ENCODE measurements at places on chromosomes 3 and 15.
A peak's percentile ranks its signal among the peaks of the same experiment; 100 is the strongest.

- no peak for DNase-seq
These were observed 891.9 kb downstream of the PLOD2 start for GRCh38 chr3:145269106-145269505.

DNA sequence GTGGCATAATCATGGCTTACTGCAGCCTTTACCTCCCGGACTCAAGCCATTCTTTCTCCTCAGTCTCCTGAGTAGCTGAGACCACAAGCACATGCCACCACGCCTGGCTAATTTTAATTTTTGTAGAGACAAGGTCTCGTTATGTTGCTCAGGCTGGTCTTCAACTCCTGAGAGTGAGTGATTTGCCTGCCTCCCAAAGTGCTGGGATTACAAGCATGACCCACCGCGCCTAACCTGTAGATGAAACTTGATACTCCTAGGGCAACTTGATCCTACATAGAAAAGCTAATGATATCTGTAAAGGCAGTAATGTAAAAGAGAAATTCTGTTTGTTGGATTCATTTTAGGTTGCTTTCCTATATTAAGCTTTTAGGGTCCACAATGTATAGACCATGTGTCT is 391.9 kb upstream of the THRB start:
- no peak for DNase-seq

DNA sequence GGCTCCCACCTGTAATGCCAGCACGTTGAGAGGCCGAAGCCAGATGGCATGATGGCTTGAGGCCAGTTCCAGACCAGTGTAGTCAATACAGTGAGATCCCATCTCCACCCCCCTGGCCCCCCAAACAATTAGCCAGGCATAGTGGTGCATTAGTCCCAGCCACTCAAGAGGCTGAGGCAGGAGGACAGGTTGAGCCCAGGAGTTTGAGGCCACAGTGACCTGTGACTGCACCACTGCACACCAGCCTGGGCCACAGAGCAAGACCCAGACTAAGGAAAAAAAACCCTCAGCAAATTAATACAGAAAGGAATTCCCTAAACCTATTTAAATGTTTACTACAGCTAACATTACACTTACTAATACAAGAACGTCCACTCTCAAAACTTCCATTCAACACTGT is 424.6 kb downstream of the SHQ1 start:
- DNase-seq: no peak

GRCh38 chr3:13559764-13560525 is 11.0 kb downstream of the FBLN2 start:
- DNase-seq: no peak

- peak; percentile 54 for DNase-seq
These were observed 55.6 kb downstream of the CYP11A1 start for GRCh38 chr15:74311734-74312444.

GRCh38 chr3:143188881-143189280 is 69.3 kb downstream of the CHST2 start:
- no peak for DNase-seq

GRCh38 chr3:52228751-52229291 is 3.4 kb upstream of the TLR9 start:
- no peak for DNase-seq

DNA sequence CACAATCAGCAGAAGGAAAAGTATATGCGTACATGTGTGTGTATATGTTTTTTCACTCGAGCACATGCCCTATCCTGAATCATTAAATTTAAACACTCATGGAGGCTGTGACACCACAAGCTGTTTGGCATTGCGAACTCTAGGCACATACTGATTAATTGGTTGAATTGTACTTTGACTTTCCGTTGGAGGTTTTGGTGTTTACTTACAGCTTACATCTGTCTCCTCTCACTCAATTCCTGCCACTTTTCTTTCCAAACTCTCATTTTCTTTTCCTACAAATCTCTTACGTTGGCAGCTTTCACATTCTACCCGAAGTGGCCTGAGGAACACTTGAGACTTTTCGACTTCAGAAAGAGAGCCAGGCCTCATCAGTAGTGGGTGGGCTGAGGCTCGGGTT is 434.1 kb upstream of the SEMA6D start:
- no peak for DNase-seq

DNA sequence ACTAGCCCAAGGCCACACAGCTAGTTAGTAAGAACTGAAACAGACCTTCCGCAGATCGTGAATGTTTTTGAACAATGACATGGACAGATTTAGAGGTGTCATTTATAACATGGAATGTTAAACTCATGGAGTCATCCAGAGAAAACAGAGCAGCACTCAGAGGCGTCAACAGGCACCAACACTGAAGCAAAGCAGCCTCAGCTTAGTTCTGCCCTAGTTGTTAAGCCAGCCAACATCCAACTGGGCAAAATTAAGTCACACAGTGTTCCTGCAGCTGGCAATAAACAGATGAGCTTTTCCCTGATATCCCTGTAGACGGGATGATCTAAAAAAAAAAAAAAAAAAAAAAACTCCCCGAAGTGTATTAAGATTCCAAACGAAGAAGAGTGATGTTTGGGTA is 13.6 kb downstream of the DCLK3 start:
- DNase-seq: no peak

DNA sequence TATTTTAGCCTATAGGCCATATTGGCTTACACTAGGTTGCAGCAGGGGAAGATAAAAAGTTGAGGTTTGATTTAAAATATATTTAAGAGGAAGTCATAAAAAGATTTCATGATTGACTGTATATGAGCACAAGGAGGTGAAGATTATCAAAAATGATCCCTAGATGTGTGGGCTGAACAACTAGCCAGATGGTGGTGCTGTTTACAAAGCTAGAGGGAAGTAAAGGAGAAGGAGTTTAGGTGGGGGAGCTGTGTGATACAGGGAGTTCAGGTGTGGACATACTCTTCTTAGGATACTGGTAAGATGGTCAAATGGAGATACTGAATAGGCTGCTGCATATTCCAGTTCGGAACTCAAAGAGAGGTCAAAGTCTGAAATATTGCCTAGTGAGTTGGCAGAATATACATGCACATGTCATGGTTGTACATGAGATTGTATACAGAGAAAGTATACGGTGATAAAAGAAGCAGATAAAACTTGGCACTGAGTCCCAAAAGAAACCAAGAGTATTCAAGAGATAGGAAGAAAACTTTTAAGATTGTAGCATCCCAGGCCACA is 727.8 kb downstream of the NLGN1 start:
- DNase-seq: peak; percentile 42

GRCh38 chr3:32912046-32912445 is 39.4 kb upstream of the CCR4 start:
- DNase-seq: no peak

DNA sequence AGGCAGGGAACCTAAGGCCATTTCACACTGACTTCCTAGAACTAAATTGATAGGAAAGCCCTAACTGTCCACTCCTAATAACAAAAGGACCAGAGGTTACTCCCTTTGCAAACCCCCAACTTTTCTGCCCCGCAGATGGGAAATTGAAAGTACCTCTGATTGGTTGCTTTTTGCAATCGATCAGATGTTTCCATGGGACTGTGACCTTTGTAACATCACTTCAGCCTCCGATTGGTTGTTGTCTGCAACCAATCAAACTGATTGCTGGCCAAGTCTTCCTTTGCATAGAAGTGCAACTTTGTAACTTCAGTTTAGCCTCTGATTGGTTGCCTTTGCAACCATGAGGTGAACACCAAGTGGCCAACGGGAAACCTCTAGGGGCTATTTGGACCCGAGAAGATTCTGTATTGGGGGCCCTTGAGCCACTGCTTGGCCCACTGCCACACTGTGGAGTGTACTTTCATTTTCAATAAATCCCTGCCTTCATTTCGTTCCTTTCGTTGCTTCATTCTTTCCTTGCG is 11.3 kb upstream of the KNL1 start:
- peak; percentile 44 for DNase-seq

DNA sequence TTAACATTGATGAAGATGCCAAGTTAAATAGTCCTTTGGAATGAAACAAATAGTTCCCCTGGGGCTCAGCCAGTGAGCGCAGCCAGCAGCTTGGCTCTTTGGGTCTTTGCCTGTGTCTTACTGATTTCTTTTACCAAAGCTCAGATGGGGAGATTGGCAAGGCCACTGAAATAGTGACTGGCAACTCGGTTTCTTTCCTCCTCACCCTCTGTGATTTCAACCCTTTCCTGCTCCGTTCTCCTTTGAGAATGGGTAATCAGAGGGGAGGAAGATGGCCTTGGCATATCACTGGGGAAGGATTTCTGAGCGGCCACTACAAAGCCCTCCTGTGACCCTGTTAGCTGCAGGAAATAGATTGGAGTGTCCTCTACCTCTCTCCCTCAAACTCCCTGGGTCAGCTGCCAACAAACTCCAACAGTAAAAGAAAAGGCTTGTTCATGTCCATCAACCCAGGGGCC is 337.1 kb upstream of the LRRFIP2 start:
- no peak for DNase-seq

DNA sequence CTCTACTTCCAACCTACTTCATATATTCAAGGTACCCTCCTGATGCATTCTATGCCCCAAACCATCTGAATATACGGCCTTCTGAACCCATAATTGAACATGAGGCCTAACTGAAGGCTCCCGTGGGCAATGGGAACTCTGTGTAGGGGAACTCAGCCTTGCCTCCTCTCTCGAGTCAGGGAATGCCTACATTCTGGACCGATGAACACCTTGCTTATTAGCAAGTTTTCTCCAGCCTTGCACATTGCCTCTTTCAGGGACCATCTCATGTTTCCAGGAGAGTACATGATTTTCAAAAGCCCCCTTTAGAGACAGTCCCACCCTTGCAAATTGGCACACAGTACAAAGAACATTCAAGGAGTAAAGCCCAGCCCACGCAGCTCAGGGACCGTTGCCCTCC is 26.3 kb upstream of the GALNT15 start:
- no peak for DNase-seq

DNA sequence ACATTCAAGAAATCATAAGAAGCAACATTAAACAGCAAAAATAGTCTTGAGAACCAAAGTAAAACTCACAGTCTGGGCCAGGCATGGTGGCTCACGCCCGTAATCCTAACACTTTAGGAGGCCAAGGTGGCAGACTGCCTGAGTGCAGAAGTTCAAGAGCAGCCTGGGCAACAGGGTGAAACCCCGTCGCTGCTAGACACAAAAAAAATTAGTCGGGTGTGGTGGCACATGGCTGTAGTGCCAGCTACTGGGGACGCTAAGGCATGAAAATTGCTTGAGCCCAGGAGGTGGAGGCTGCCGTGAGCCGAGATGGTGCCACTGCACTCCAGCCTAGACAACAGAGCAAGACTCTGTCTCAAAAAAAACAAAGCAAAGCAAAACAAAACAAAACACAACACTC is 117.7 kb upstream of the GOLGA6L6 start:
- DNase-seq: no peak

DNA sequence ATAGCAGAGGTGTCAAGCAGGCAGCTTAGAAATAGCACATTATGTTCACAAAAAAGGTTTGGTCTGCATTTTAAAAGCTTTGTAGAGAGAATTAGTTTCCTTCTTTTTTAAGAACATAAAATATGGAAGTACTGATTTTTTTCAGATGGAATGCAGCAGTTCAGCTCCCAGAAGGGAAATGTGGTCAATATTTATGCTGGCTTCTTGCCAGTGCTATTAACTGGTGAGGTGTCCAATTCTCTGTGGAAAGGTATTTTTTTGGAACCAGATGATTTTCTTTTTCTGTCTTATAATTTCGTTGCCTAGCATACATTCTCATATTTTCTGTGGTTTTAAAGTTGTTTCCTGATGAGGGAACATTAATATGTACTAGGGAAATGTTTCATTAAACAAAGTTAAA is 211.4 kb upstream of the ZNF385D start:
- no peak for DNase-seq

- DNase-seq: no peak
These were observed 9.0 kb upstream of the SLC25A26 start for GRCh38 chr3:66211779-66212178.

- no peak for DNase-seq
These were observed 10.8 kb downstream of the CLCN2 start for GRCh38 chr3:184350618-184351017.

- peak; percentile 71 for DNase-seq
These were observed 9.6 kb upstream of the PSMD2 start for GRCh38 chr3:184289426-184289938.

DNA sequence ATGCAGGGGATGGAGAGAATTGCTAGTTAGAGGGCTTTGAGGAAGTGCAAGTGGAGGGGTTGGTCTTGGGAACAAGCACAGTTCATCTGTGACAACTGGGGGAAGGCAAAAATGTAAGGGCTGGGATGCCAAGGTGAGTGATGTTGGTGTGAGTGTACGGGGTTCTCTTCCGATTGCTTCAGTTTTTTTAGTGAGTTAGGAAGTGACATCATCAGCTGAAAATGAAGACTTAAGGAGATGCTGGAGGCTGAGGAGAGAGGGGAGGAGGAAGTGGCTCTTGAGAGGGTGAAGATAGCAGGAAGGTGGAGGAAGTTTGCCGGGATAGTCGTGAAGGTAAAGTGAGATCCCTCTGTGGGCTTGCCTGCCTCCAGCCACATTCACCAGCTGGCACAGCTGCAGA is 12.7 kb downstream of the TICRR start:
- DNase-seq: peak; percentile 85

DNA sequence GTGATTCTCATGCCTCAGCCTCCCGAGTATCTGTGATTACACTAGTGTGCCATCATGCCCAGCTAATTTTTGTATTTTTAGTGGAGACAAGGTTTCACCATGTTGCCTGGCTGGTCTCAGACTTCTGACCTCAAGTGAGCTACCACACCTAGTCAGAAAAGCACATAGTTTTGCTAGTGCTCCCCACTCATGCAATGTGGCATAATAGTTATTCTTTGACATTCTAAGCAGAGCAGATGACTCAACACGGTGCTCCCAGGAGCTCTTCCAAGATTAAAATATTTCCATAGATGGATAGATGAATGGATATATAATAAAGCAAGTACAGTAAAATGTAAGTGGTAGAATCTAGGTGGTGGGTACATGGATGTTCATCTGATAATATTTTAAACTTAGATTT is 53.1 kb upstream of the GK5 start:
- peak; percentile 23 for DNase-seq

DNA sequence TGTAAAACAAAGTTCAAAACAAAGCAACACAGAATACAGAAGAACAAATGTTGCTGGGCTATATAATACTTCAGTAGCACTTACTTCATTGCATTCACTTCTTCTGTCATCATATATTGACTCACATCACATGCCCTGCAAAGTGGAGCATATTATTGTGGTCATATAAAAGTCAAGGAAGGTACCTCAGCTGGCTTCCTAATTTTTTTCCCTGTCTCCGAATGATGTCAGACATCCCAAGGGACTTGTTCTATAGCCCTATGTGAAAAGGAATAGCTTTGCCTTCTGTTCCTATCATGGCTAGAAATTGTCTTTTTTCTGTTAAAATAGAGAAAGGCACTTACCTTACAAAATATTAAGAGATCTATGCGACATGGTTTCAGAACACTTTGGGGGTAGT is 109.4 kb downstream of the LRTM1 start:
- no peak for DNase-seq

GRCh38 chr15:63042877-63043334 is 359 bp downstream of the TPM1 start:
- peak; percentile 49 for DNase-seq
